GM23248 (cell line): ENCODE measurements at places on chromosomes 5 and 9. TPM values are rescaled to one million over a fixed set of nuclear protein-coding genes. Genes with fewer than 3 reads are reported as not detected.

Gene GDA
- not detected in 2 replicates for total RNA-seq

Gene CARD6
- total RNA-seq: 7.1 and 7.5 TPM in 2 replicates

Gene PLGRKT
- total RNA-seq: 12.9 and 28.3 TPM in 2 replicates

DNA sequence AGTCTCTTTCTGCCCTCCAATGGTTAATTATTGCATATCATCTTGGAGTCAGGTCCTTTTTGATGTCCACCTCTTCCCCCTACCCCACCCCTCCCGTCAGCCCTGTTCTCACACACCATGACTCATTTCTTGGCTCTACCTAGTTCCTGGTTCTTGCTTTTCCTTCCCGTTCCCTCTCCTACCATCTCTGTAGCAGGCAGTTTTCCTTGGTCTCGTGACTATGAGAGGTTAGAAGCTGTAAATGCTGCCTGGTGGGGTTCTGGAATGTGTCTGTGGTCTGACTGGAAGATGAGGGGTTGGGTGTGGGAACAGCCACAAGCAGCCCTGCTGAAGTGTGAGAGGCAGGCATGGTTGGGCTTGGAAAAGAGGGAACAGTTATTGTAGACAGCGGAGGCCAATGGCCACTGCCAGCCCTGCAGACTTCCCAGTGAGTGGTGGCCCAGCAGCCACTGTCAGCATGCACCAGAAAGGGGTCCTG, 18.2 kb downstream of the SLC22A5 start:
- DNase-seq: peak; percentile 95

Gene CDX1
- not detected in 2 replicates for total RNA-seq

- DNase-seq: no peak
Observed at GRCh38 chr5:104540448-104540847, 977.9 kb upstream of the NUDT12 start.

DNA sequence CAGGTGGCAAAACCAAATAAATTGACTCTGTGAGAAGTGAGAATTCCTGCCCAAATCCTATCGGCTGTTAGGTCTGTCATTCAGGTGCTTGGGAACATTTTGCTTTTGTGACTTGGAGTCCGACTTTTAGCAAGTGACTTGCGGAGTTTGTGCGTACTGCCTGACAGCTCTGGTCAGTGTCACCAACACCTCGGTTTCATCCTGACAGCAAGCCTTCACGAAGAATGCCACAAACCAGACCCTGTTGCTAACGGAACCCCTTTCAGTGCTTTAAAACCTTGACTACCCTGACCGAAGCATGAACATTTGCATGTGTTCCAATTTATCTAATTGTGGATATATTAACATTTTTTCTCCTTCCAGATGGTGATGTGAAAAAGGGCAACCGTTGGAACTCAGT, 26.5 kb downstream of the LIX1 start:
- DNase-seq: no peak
